ENCODE measurements at places on chromosomes 5 and 9.

- DNase-seq: no peak
Observed at GRCh38 chr5:54703133-54703532, 185.6 kb downstream of the SNX18 start.

- no peak for DNase-seq
Observed at GRCh38 chr5:10329446-10329819, 21.7 kb upstream of the CMBL start.

DNA sequence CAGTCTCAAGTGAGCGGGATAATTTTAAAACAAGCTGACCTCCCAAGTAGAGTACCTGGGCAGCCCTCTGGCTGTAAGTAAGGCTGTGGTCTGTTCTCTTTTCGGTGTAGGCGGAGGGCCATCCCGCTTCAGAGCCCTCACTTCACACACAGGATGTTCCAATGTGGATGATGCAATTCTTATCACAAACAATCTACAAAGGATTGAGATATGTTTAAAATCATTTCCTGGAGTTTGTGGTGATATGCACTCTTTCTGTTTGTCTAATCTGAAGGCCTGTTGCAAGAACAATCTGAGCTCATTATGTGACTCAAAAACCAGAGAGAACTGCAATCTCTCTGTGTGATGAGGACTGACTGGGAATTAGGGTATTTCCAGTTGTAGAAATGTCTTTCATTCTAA lies 42.5 kb downstream of the ITGA2 start:
- DNase-seq: no peak

GRCh38 chr9:103410059-103410458 lies 414.9 kb downstream of the CYLC2 start:
- no peak for DNase-seq

- no peak for DNase-seq
Observed at GRCh38 chr5:149576021-149576420, 5.3 kb upstream of the ARHGEF37 start.

DNA sequence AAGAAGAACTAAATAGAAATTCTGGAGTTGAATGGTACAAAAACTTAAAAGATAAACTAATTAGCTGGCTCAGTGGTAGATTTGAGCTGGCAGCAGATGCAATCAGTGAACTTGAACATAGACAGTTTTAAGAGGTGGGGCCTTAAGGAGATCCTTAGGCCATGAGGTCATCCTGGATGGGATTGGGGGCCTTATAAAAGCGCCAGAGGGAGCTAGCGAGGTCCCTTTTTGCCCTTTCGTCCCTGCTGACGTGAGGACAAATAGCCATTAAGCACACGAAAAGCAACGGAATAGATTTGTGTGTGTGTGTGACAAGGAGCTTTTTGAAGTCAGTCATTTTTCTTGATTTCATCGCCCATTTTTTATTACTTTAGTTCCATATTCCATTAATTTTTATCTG lies 83.3 kb downstream of the ZNF354C start:
- DNase-seq: peak; percentile 52

- no peak for DNase-seq
Observed at GRCh38 chr9:87655731-87656130, 70.2 kb upstream of the CTSL start.

DNA sequence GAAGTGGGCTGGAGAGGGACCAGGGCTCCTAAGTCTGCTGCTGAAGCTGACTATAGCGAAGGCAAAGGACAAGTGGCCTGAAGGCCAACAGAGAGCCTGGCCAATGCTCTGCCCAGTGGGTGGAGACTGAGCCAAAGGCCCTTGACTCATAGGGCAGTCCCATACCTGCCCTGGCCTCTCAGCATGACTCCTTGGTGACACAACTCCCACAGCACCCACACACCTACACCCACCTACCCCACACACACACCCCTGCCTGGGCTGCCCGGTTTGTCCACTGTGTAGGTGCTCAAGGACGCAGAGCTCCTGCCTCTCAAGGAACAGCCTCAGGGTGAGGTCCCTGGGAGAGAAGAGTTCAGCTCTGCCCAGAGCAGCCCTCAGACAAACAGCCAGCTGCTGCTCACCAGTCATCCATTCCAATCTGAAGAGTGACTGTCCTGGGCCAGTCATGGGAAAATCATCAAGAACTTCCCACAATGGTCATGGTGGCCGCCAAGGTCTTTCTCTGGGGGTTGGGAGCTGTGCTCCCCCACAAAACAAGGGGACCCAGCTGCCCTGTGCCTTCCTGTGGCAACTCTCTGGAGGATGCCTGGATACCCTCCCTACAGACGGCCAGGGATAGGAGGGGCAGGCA lies 5.0 kb downstream of the TNIP1 start:
- peak; percentile 68 for DNase-seq

- no peak for DNase-seq
Observed at GRCh38 chr5:93193431-93194347, 387.3 kb downstream of the NR2F1-AS1 start.
